Heart left ventricle (tissue), 16 donors: ENCODE measurements at places on chromosomes 7 and 10. TPM values are rescaled to one million over a fixed set of nuclear protein-coding genes. Genes with fewer than 3 reads are reported as not detected.

DNA sequence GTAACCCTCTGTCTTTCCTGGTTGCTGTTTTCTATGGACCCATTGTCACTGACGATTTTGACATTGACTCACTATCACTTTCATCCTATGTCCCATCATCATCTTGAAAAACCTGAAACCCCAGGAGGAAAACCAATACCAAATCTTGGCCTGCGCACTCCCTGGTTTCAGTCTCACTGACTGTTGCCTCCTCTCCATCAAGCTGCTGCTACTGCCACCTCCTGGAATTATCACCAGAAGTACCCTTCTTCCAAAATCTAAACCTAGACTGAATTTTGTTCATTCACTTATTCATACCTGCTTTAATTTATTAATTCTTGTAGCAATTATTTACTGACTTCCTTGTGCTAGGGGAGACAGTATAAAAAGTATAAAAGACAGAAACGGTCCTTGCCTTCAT lies 44.5 kb upstream of the ACBD5 start:
- H3K27ac ChIP-seq: no peak overlapping the region
- no peaks in the 10 kb centered on the region for H3K36me3 ChIP-seq
- H3K4me1 ChIP-seq: no peaks in the 10 kb centered on the region

- peaks cover 11% of the 10 kb centered on the region for H3K4me1 ChIP-seq
- H3K36me3 ChIP-seq: no peaks in the 10 kb centered on the region
- peaks cover 15% of the 10 kb centered on the region for H3K27me3 ChIP-seq
- H3K4me3 ChIP-seq: no peak overlapping the region
Measured at GRCh38 chr7:360454-361100, 70.6 kb downstream of the FOXL3 start.

GRCh38 chr7:136997735-136998134 lies 129.3 kb downstream of the CHRM2 start:
- DNase-seq: no peak
- peak overlapping the region; percentile 62 for H3K27ac ChIP-seq
- no peaks in the 10 kb centered on the region for H3K27me3 ChIP-seq
- H3K4me1 ChIP-seq: peaks cover 9% of the 10 kb centered on the region
- H3K4me3 ChIP-seq: no peak overlapping the region
- no peaks in the 10 kb centered on the region for H3K36me3 ChIP-seq

DNA sequence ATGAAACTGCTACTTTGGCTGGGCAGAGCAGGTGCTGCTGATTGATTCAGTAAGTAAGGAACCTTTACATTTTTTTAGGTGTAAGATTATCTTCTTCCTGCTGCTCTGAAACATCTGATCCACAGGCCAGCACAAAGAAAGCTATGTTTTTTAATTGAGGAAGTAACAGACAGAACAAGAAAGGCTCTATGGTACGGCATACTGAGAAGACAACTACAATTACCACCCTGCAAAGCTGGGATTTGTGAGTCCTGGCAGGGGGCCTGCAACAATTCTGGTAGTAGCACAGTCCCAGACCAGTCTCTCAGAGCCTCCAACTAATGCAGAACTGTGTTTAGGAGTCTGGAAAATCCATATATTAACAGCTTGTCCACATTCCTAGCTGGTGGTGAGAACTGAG lies 103.0 kb upstream of the LRRTM3 start:
- no peak overlapping the region for H3K4me3 ChIP-seq
- no peaks in the 10 kb centered on the region for H3K36me3 ChIP-seq
- DNase-seq: no peak
- H3K27ac ChIP-seq: no peak overlapping the region
- H3K27me3 ChIP-seq: no peaks in the 10 kb centered on the region

DNA sequence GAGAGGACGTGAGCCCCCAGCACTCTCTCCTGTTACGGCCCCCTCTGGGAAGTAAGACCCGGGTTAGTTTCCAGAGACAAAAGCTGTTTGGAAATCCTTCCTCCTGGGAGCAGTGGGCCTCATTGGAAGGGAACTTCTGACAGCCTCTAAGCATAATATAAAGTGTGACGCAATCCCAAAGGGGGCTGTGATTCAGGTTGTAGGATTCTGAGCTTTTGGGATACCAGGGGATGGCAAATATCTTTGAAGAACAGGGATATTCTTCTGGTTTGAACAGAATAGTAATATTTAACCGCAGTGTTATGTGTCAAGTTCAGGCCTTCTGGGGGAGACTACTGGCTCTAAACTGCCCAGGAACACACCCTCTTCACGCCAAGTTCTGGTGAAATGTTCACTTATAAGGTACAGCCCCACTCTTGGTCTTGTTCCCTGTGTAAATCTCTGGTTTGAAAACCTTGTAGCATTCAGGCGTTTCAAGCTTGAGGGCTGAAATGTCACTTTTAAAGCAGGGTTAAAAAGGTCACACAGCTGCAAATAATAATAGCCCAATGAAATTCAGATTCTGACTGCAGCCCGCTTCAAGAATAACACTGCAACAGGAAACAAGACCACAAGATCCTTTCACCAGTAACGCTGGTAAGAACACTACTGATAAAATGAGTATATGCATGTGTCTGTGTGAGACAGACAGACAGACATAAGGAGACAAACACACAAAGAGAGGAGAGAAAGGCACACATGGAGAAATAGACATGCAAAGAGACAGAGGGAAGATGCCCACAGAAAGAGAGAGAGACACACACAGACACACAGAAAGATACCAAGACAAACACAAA lies 69.0 kb downstream of the CREB5 start:
- no peak overlapping the region for H3K27ac ChIP-seq
- no peak overlapping the region for H3K4me3 ChIP-seq
- H3K36me3 ChIP-seq: no peaks in the 10 kb centered on the region
- no peaks in the 10 kb centered on the region for H3K27me3 ChIP-seq

DNA sequence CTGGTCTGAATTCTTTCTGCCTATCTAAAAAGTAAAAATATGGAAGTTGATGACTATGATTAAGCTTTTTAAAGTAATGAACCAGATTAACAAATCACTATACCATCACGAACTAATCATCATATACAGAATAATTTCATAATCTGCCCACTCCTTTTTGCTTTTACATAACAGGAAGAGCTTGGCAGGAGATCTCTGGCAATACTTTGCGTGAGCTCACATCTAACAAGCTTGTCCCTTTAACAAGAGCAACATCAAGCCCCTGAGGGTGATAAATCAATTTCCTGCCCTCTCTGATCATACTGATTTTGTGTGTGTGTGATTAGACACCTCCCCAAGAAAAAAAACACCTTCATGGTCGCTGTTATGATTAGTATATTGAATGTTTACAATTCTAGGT lies 143.5 kb upstream of the ASAH2 start:
- H3K27ac ChIP-seq: no peak overlapping the region
- no peak overlapping the region for H3K4me3 ChIP-seq
- H3K36me3 ChIP-seq: no peaks in the 10 kb centered on the region
- H3K4me1 ChIP-seq: peaks cover 54% of the 10 kb centered on the region
- no peaks in the 10 kb centered on the region for H3K27me3 ChIP-seq

DNA sequence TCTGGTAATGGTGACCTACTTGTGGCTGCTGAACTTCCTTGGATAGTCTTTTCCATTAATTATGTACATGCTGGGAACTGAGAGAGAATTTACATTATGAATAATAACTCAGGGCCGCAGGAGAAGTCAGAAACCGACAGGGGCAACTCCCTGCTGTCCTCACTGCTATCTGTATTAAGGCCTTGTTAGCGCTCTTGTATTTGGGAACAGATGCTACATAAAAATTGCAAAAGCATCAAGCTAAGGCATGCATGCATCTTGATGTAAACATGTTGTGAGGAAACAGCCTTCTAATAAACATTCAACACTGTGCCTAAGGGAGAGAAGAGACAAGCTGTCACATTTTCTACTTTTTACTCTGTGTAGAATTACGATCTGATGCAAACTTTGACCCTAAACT lies 158.4 kb downstream of the PARD3 start:
- H3K27ac ChIP-seq: no peak overlapping the region
- H3K4me3 ChIP-seq: no peak overlapping the region
- DNase-seq: no peak
- peaks cover 21% of the 10 kb centered on the region for H3K4me1 ChIP-seq
- H3K27me3 ChIP-seq: no peaks in the 10 kb centered on the region

- DNase-seq: peak; percentile 55
- peaks cover 22% of the 10 kb centered on the region for H3K4me1 ChIP-seq
- no peaks in the 10 kb centered on the region for H3K36me3 ChIP-seq
- H3K27ac ChIP-seq: peak overlapping the region; percentile 28
Measured at GRCh38 chr10:122033224-122033926, 44.4 kb downstream of the TACC2 start.

DNA sequence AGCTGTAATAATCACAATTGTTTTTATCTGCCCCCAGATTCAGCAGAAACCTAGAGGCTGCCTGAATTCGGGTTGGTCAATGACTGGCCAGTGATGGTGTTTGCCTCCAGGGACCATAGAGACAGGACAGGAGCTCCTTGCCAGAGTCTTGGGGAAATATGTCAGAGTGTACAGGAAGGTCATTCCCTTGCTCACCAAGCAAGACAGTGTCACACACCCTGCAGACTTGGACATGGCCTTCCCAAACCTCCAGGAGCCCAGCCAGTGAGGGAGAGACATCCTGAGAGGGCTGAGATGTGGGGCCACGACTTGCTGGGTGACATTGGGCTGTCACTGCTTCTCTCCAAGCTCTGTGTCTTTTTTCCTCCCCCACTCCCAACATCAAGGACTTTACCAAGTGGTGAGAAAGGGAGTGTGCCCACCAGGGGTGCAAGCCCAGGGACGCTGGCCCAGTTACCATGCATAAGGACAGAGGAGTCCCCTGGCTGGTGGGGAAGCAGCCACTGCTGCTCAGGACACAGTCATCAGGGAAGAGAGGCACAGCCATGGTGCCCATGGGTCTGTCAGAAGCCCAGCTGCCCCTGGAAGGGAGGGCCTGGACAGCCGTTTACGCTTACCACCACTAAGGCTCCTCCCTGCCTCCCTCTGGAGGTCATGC lies 25.3 kb upstream of the C10orf53 start:
- H3K4me3 ChIP-seq: no peak overlapping the region
- no peaks in the 10 kb centered on the region for H3K4me1 ChIP-seq
- no peak overlapping the region for H3K27ac ChIP-seq
- no peak for DNase-seq
- peaks cover 6% of the 10 kb centered on the region for H3K27me3 ChIP-seq

DNA sequence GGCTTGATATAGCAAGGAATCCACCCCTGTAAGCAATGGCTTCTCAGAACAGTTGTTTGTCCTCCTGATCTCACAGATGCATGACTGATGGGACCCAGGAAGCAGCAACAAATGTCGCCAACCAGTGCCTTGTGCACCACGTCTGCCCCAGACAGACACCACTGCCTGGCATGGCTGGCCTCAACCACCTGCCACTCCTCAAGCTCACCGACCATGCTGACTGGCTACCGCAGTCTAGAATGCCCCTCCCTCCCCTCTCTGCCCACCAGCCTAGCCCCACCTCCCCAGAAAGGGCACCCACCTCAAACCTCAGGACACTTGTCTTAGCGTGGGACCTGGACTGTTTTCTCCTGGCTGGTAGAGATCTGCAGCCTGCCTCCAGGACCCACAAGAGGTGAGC lies 24.0 kb downstream of the LRRC20 start:
- no peak for DNase-seq
- H3K4me1 ChIP-seq: peaks cover 9% of the 10 kb centered on the region
- no peaks in the 10 kb centered on the region for H3K27me3 ChIP-seq
- no peak overlapping the region for H3K27ac ChIP-seq
- H3K36me3 ChIP-seq: no peaks in the 10 kb centered on the region
- H3K4me3 ChIP-seq: no peak overlapping the region

GRCh38 chr10:30045961-30046360 lies 13.4 kb downstream of the JCAD start:
- H3K4me3 ChIP-seq: no peak overlapping the region
- DNase-seq: no peak
- H3K4me1 ChIP-seq: no peaks in the 10 kb centered on the region
- H3K36me3 ChIP-seq: peaks cover 3% of the 10 kb centered on the region

- peak overlapping the region; percentile 97 for H3K27ac ChIP-seq
- no peaks in the 10 kb centered on the region for H3K36me3 ChIP-seq
- H3K27me3 ChIP-seq: no peaks in the 10 kb centered on the region
- peak overlapping the region; percentile 95 for H3K4me3 ChIP-seq
- DNase-seq: peak; percentile 94
Measured at GRCh38 chr10:102645741-102646609, 1.7 kb downstream of the TRIM8 start.

- no peaks in the 10 kb centered on the region for H3K36me3 ChIP-seq
- no peaks in the 10 kb centered on the region for H3K27me3 ChIP-seq
- DNase-seq: no peak
- no peak overlapping the region for H3K27ac ChIP-seq
- no peaks in the 10 kb centered on the region for H3K4me1 ChIP-seq
Measured at GRCh38 chr7:22375359-22376048, 18.6 kb upstream of the RAPGEF5 start.

- peaks cover 4% of the 10 kb centered on the region for H3K4me1 ChIP-seq
- H3K27ac ChIP-seq: peak overlapping the region; percentile 20
- DNase-seq: peak; percentile 88
- no peak overlapping the region for H3K4me3 ChIP-seq
- H3K27me3 ChIP-seq: no peaks in the 10 kb centered on the region
- H3K36me3 ChIP-seq: no peaks in the 10 kb centered on the region
Measured at GRCh38 chr10:86661161-86662025, 6.9 kb upstream of the LDB3 start.

GRCh38 chr10:30502266-30503060 lies 68.5 kb downstream of the MAP3K8 start:
- H3K4me3 ChIP-seq: no peak overlapping the region
- no peak overlapping the region for H3K27ac ChIP-seq
- no peaks in the 10 kb centered on the region for H3K36me3 ChIP-seq
- H3K27me3 ChIP-seq: no peaks in the 10 kb centered on the region

- peaks cover 82% of the 10 kb centered on the region for H3K4me1 ChIP-seq
- peak overlapping the region; percentile 18 for H3K4me3 ChIP-seq
- no peaks in the 10 kb centered on the region for H3K27me3 ChIP-seq
- H3K27ac ChIP-seq: peak overlapping the region; percentile 32
- DNase-seq: no peak
- no peaks in the 10 kb centered on the region for H3K36me3 ChIP-seq
Measured at GRCh38 chr10:125144693-125145623, 15.4 kb downstream of the CTBP2 start.

UNCX gene
- total RNA-seq: not detected

ZNF503 gene
- total RNA-seq: 4.0 TPM

SPDYE1 gene
- total RNA-seq: not detected

SPDYE6 gene
- total RNA-seq: not detected

IFIT1 gene
- total RNA-seq: 46.0 TPM

PRKG1 gene
- total RNA-seq: 16.6 TPM

CLRN3 gene
- not detected for total RNA-seq

STAM gene
- 36.4 TPM for total RNA-seq
